LoVo (cell line): ENCODE measurements at places on chromosomes 7 and 10.

GRCh38 chr10:112744181-112745096 lies 205.6 kb upstream of the TCF7L2 start:
- DNase-seq, result no peak

DNA sequence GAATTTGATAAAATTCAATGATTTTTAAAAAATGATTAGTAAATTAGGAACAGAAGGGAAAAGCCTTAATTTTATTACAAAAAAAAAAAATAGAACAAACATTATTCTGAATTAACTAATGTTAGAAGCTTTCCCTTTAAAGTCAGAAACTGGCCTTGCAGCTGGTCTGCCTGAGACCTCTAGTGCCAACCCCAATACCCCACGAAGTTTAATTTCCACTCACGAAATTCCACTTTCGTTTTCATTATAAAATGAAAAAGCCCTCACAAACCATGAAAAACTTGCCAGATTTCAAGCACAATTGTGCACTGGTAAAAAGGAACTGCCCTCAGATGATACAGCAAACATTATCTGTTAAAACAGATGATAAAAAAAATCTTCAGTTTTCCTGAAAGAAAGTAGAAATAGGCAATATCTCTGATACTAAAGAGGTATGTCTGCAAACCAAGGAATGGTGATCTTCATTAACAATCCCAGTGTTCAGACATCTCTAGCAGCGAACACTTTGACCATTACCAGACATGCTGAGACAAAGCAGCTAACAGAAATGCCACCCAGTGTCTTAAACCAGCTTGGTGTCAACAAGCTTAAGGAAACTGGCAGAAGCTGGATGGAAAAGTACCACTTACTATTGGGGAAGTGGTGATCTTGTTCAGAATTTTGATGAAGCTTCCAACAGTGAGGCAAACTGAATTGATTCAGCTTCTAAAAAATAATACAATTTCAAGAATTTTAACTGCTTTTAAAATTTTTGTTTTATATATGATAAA lies 80.2 kb downstream of the PALS2 start:
- no peak for DNase-seq

- DNase-seq, result peak; percentile 29
Observed at GRCh38 chr7:1136841-1137516, 23.0 kb downstream of the ZFAND2A start.

DNA sequence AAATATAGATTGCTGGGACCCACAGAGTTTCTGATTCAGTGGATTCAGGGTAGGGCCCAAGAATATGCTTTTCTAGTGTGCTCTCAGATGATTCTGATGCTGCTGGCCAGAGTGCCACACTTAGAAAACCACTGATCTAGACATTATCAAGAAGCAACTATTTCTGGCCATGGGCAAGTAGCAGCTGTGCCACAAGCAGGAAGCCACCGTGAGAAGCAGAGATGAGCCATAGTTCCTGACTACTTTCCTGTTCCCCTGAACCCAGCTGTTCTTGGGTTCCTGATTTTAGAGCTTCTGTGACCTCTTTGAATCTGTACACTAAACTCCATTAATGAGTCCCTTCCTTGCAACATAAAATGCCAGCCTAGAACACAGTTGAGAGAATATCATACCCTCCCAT lies 38.1 kb upstream of the PIK3AP1 start:
- no peak for DNase-seq

- DNase-seq, result no peak
Observed at GRCh38 chr10:14645239-14645960, 129.3 kb downstream of the FAM107B start.

DNA sequence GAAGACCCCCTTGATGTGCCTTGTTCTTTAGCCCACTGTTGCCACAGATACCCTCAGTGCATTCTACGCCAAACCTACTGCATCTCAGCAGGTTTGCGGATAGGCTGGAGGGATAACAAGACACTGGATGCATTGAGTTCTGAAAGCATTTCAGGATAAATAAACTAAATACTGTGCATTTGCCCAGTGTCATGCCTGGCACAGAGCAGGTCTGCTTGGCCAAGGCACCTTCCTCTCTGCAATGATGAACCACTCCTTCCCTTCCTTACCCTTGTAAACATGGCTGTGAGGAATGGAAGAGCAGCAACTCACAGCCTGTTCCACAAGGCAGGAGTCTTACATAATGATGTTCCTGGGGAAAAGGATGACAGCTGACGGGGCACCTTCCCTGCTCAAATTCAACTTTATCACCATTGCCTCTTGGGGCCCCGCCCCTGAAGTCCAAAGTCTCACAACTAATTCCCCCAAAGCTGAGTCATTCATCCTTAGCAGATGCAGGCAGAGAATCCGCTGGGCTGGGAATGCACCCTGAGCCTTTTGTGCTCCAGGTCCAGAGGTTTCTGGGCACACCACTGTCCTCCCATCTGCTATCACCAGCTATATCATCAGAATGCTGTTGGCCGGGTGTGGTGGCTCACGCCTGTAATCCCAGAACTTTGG lies 11.6 kb downstream of the DDX56 start:
- DNase-seq, result peak; percentile 88

GRCh38 chr10:120387326-120387725 lies 69.7 kb upstream of the PLPP4 start:
- no peak for DNase-seq

DNA sequence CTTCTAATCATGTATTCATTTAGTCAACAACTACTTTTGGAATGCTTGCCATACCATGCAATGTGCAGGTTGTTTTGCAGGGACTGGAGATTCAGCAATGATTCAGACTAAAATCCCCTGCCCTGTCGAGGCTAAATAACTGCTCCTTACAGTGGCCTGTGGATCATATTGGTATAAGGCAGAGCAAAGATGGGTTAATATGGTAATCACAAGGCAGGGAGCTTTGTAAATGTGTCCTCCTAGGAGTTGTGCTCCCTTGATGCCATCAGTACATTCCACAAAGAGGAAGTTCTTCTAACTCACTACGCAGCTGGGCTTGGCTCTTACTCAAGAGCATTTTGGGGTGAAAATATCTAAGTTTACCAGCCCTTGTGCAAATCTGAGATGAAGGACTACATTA lies 614 bp upstream of the IFIT2 start:
- no peak for DNase-seq

- DNase-seq, result no peak
Observed at GRCh38 chr7:154916381-154916780, 86.5 kb downstream of the PAXIP1 start.
